Immature natural killer cell (primary cell): ENCODE measurements at places on chromosomes 16 and 17.

GRCh38 chr16:67750466-67750865 lies 31.4 kb upstream of the GFOD2 start:
- no peak for DNase-seq

- no peak for DNase-seq
Measured at GRCh38 chr16:27374221-27374803, 27.7 kb upstream of the IL21R start.

DNA sequence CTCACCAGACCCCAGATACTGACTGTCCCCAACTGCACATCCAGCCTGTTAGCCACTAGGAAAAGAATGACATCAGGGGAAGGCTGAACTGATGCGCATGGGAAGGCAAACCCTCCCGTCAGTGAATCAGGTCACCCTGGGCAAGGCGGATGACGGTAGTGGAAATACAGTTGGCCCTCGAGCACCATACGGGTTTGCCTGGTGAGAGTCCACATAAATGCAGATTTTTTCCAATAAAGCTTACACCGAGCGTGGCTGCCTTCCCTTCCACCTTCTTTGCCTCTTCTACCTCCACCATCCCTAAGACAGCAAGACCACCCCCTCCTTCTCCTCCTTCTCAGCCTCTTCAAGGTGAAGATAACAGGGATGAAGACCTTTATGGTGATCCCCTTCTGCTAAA lies 236.1 kb upstream of the TNRC6C start:
- DNase-seq, result no peak

DNA sequence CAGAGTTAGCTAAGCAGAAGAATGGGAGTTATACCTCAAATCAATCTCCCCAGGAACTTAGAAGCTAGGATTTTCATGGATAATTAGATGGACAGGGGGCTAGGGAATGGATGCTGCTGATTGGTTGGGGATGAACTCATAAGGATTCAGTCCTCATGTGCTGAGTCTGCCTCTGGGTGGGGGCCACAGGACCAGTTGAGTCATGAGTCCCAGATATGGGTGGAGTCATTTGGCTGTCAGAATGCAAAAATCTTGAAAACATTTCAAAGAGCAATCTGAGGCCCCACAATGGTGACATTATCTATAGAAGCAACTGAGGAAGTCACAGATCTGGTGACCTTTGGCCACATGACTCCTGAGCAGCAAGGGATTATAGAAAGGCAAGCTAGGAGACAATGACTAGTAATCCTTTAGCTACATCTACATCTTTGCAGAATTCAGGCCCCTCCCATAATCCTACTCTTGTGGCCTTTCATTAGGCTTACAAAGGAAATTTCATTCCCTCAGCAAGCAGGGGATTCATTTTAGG lies 82.6 kb upstream of the CCL2 start:
- DNase-seq, result no peak

DNA sequence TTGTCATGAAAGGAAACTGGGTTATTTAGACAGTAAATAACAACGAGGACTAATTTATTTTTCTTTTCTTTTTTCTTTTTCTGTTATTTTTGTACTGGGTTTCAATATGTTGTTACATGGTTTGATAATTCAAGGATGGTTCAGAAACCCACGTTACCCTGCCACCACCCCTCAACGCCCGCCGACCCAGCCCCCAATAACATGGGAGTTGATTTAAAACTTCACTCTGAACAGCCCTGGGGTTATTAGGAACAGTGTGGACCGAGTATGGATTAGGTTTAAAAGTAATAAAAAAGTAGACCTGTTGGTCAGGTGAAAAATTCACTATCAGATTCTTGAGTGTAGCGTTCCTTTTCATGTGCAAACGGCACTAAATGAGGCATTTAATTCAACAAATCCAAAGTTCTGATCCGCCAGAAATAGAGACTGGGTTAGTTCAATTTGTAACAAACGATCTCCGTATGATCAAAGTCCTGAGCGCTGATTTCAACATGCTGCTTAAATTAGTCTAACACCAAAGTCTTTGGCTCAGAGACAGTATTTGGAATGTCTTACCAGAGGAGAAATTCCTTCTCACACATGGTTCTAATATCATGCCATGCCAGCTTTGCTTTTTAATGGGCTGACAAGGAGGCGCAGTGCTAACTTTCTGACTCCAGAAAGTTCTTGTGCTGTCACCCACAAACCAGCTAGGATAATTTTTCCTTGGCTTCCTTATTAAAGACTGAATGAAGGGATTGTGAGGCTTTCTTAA lies 173.1 kb upstream of the IRX3 start:
- DNase-seq, result no peak

GRCh38 chr17:78374189-78374588 lies 4.3 kb upstream of the PGS1 start:
- DNase-seq, result no peak

- no peak for DNase-seq
Measured at GRCh38 chr17:80036715-80037477, 454 bp downstream of the CCDC40 start.

GRCh38 chr16:69283851-69284250 lies 27.3 kb upstream of the VPS4A start:
- no peak for DNase-seq

GRCh38 chr17:54009502-54009901 lies 186.8 kb downstream of the KIF2B start:
- DNase-seq, result no peak

GRCh38 chr16:1407753-1408152 lies 6.8 kb downstream of the UNKL start:
- DNase-seq, result no peak

DNA sequence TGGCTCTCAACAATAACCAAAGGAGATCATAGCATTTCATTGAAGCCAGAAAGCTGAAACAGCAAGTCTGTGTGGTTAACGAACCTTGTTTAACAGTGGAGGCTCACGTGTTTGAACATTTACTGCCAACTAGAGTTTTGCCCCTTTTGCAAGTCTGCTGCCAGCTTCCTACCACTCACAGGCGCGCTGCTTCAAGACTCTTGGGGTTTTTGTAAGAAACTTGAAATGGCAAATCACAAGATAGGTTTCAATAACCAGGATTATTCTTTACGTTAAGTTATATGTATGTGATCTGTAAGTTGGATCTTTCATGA lies 1.2 kb downstream of the SNTB2 start:
- DNase-seq, result no peak

GRCh38 chr17:64736804-64737492 lies 74.8 kb upstream of the SMURF2 start:
- DNase-seq, result peak; percentile 50

DNA sequence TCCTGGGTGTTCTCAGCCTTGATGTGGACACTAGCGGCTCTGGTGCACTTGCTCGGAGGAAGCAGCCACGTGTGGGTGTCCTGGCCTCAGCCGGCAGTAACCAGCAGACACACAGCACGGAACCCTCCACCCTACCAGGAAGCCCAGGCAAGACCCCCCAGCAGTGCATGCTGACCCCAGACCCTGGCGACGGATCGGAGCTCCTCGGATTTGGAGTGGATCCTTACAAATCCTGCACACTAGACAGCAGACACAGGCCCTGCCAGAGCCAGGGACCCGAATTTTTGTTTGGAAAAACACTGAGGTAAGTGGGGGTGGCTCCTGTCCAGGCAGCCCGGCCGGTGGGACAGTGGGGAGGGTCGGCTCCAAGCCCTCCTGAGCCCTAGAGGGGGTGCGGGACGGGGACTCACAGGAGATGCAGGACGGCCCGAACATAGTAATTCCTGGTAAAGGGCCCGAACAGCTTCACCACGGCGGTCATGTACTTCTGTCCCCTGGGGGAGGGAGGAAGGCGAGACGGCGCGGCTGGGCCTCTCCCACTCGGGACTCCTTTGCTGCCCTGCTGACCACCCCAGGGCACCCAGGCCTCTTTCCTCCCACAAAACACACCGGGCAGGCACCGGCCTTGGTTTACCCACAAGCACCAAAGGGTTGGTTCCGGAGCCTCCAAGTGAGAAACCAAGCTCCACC lies 4.4 kb downstream of the CYBA start:
- DNase-seq, result no peak

GRCh38 chr16:51951668-51952298 lies 595.2 kb downstream of the TOX3 start:
- no peak for DNase-seq

- DNase-seq, result no peak
Measured at GRCh38 chr17:35560703-35561102, at the start of gene SLFN14. TSS of gene SLFN14 (minus strand) at chr17:35560819. CDS start at chr17:35558062, 2,757 bp downstream.

DNA sequence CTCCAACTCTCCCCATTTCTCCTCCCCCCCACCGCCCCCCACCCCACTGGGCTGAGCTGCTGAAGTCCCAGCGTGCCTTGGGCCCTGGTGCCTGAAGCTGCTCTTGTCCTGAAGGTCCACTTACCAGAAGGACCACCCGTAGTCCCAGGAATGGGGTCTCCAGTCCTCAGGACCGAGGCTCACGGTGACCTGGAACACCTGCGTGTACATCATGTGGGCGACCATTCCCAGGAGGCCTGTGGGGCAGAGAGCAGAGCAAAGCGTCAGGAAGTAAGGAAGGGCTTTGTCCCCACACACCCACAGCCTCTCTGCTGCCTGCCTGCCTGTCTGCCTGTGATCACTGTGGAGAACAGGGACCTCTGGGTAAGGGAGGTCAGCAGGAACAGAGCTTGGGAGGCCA lies 218.7 kb downstream of the GSG1L start:
- DNase-seq, result no peak

- peak; percentile 75 for DNase-seq
Measured at GRCh38 chr17:2184993-2185931, 118.3 kb downstream of the SMG6 start.

GRCh38 chr16:69181-69580 lies 3.2 kb downstream of the RHBDF1 start:
- no peak for DNase-seq

GRCh38 chr17:13428611-13429042 lies 173.1 kb downstream of the HS3ST3A1 start:
- DNase-seq, result no peak

- DNase-seq, result no peak
Measured at GRCh38 chr17:37664214-37664613, 21.0 kb upstream of the DDX52 start.

GRCh38 chr17:57589151-57590034 lies 155.7 kb downstream of the CCDC182 start:
- DNase-seq, result no peak

DNA sequence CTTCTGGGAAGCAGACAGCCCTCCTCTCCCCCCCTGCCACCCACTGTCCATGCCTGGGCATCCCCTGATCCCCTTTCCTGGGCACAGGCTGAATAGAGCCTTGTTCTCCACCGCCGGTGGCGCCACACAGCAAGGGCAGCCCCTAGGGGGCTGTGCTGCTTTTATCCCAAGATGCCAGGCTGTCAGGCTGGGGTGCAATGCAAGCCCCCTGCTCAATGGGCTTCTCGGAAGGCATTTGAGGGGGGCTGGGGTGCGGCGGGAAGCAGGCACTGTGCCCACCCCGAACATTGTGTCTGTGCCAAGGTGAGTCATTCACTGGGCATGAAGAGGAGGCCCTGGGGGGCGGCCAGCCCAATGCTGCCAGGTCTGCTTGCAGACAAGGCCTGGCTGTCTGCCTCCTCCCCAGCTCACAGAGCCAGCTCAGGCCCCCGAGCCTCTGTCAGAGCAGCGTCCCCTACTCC lies 1.5 kb upstream of the GFAP start:
- DNase-seq, result no peak

DNA sequence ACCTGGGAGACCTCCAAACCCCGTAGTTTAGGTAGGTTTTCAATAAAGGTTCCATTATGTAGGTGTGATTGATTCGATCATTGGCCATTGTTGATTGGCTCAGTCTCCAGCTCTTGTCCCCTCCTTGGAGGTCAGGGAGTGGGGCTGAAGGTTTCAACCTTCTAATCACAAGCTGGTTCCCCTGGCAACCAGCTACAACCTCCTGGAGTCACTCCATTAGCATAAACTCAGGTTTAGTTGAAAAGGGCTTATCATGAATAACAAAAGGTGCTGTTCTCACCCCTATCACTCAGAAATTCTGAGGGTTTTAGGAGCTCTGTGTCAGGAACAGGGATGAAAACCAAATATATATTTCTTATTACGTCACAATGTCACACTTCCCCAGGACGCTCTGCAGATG lies 28.5 kb downstream of the TMEM132E start:
- no peak for DNase-seq

- DNase-seq, result no peak
Measured at GRCh38 chr16:85173146-85173980, 61.1 kb upstream of the CIBAR2 start.

DNA sequence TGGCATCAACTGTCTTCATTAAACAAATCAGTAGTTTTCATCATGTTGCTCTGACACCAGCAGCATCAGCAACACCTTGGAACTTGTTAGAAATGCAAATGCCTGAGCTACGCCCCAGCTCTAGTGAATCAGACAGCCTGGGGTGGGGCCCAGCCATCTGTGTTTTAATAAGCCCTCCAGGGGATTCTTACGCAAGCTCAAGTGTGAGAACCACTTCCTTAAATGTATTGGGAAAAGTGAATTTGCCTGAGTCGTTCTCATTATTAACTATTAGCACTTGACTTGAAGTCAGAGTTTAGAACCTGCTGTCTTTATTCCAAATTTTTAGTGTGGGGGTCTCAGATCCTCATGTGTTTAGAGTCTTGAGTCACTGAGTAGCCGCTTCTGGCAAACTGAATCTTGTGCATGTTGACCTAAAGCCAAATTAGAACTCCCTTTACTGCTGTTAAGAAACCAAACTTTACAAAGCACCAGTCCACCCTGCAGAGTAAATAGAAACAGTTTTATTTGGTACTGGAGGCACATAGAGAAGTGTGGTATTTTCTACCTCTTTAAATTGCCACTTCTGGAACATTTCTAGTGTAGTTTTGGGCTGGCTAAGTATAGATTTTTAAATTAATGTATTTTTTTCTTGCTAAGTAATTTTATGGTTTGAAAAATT lies 137.4 kb upstream of the COX10 start:
- peak; percentile 40 for DNase-seq

- DNase-seq, result no peak
Measured at GRCh38 chr16:88318521-88318920, 64.2 kb upstream of the ZNF469 start.

GRCh38 chr16:86714166-86714565 lies 135.8 kb downstream of the FOXL1 start:
- no peak for DNase-seq

- DNase-seq, result no peak
Measured at GRCh38 chr17:77719806-77720205, 238.7 kb upstream of the TNRC6C start.

DNA sequence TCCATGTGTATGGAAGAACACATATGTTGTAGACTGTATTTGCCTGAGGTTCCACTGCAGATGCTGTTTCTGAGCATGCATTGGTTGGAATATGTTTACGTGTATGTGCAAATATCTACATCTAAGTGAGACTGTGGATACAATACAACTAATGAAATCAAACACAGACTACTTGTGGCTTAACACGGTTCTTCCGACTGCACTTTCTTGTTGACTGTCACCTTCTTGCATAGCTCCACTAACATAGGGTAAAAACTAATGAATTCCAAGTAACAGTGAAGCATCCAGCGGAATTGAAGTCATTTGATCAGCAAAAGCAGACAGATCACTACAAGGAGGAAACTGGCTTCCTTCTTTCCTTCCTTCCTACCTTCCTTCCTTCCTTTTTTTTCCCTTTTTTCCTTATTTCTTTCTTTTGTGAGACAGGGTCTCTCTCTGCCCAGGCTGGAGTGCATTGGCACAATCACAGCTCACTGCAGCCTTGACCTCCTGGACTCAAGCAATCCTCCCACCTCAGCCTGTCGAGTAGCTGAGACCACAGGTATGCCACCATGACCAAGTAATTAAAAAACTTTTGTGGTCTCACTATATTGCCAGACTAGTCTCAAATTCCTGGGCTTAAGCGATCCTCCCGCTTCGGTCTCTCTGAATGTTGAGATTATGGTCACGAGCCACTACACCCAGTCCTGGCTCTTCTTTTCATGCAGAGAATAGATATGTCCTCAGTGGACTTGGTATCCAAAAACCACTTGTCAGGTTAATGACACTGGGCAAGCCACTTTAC lies 22.0 kb upstream of the CCL1 start:
- DNase-seq, result no peak

GRCh38 chr17:65660078-65660477 lies 98.6 kb upstream of the AXIN2 start:
- DNase-seq, result no peak
